8988T (cell line): ENCODE measurements at places on chromosomes 5 and 9.

DNA sequence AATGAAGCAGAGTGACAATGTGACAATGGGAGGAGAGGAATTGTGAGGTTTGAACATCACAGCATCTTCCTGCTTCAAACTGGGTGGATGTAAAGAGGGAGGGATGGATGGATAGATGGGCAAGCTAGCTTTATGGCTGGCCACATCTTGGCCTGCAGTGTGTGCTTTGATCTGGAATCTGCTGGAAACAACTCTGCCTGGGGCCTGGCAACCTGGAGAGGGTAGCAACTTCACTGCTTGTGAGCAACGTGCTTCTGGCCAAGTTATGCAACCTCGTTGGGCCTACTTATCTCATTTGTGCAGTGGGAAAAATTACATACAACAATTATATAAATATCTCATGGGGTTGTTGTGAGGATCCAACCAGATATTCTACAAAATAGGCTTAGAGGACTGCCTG, 5.3 kb downstream of the IL9 start:
- DNase-seq: no peak

GRCh38 chr9:13002740-13003139, 227.9 kb downstream of the LURAP1L start:
- no peak for DNase-seq

GRCh38 chr5:90917928-90918668, 359.5 kb downstream of the ADGRV1 start:
- DNase-seq: no peak

- no peak for DNase-seq
Observed at GRCh38 chr5:933251-933861, 40.7 kb downstream of the TRIP13 start.

DNA sequence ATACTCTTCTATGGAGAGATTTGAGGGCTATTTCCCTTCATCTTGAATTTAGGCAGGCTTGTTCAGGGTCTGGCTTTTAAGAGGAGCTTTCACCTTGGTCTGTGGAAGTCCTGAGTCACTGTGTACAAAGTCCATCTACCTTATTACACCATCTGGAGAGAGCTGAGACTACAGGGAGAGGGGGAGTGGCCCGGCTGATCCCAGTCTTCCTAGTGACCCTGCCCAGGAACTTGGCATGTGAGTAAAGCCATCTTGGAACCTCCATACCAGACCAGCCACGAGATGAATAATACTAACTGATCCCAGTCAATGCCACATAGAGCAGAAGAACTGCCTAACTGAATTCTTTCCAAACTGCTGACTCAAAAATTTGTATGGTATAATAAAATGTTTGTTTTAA, 8.4 kb upstream of the IL6ST start:
- DNase-seq: no peak

DNA sequence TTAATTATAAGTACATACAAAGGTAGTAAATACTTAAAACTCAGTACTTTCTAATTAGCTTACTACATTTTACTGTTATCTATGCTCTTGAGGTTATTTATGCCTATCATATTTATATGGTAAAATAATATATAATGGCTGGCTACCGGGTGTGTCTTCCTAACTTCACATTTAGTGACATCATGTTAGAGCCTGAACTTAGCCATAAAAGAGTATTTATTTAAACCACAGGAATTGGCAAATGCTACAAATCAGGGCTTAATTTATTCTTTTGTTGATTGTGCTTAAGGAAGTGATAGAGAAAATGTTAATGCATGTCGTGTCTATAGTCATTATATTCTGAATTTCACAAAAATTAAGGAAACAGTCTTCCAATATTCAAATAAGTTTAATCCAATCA, 73.1 kb downstream of the NDUFAF2 start:
- DNase-seq: no peak

DNA sequence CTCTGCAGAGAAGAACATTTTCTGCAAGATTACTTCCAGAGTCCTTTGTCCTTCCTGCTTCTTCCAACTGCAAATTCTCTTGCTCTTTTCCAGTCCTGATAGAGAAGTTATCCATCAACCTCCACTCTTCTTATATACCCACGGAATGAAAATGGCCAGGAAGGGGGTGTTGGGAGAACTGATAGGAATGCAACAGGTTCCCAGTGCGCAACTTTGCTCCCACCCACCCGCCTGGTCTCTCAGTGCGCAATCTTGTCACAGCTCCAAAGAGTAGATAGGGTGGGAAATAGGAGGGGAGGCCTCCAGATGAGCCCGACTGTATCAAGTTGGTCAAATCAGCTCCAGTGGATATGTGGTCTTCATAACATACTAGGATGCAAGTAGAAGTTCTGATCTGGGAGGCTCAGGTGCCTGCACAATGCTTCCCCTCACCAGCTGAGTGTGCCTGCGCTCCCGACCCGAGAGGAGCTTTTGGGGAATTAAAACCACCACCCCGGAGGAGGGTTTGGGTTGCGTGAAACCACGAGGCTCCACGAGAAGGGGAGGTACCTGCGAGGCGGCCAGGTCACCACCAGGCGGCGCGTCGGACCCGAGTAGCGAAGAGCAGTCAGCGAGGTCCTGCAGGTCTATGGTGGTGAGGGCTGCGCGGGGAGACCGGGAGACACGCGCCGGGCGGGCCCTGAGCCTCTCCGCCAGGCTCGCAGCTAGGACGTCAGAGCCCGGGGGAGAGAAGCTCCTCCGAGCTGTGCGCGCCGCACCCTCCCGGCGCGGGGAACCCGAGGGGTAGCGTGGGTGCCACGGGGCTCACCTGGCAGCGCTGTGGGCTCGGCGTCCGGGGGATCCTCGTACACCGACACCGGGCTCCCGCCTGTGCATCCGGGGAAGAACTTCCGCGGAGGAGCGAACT, 835 bp downstream of the MCIDAS start:
- DNase-seq: peak; percentile 97

DNA sequence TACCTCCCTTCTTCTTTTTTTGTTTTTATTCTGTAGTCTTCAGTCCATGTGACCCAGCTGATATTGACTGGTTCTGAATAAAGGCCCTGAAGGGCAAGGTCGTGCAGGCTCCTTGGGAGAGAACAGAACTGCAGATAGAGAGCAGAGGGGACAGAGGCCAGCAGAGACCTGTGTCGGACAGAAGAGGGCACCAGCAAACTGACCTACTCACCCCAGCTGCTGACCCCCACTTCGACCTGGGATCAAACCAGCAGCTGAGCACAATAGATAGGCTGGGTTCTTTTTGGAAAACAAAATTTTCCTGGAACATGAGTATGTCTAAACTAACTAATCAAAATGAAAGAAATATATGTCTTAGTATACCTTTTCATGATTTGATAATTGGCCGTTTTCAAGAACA, 695.1 kb downstream of the NR2F1-AS1 start:
- no peak for DNase-seq

- peak; percentile 27 for DNase-seq
Observed at GRCh38 chr9:504921-505740, 290.5 kb downstream of the DOCK8 start.

DNA sequence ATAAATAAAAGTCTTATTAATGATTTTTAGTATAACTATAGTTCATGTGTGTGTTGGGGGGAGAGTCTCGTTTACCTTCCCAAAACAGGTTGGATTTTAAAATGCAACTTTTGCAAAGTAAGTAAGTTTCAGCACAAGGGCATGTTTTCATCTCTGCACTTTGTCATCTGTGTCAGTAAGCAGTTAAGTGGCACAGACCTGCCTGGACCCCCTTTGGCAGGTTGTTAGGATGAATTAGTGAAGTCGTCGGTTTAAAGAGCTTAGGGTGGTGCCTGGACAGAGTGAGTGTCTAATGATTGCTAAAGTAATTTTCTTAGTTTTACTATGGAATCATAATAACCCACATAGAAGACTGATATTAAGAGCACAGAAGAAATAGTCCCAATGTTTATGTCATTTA, 74.9 kb downstream of the TRIO start:
- no peak for DNase-seq

DNA sequence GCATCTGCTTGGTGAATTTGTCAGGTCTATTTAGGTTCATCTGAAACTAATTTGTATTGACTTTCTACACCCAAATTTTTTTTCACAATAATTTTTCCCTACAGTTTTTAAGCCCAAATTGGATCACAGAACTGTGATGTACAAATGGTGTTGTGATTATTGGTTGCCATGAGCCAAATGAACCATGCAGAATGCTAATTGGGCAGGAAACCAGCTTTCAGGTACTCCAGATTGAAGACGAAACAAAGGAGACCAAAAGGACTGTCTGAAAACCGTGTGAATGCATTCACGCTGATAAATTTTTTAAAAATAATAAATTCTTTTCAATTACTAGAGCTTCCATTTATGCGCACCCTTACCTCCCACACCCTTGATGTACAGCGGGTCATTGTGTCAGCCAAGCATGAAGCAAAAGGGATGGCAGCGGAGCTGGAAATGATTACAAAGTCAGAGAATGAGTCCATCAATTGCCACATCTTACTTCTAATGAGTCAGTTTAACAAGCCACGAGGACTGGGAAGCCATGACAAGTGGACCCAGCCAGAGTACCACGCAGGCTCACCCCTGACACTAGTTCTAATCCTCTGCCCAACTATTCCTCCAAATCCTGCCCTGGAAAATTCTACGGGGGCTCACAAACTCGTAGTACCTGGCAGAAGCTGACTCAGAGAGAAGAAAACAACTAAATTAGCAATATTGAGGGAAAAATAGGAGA, 66.5 kb downstream of the SEMA6A start:
- DNase-seq: no peak

DNA sequence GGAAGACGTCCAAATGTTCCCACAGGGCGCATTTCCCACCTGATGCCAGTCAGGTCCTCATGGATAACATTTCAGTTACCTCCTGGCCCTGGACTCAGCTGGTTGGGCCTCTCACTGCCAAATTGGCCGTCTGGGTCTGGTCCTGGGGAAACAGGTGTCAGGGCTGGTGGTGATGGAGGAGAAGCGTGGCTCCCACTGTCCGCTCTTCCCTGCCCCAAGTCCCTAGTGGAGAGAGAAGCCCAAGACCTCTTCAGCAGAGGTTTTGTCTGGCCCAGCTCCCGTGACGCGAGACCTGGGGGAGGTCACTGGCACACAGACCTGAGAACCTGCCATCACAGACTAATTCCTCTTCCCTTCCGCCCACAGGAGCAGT, 27.8 kb upstream of the PRDM12 start:
- no peak for DNase-seq

DNA sequence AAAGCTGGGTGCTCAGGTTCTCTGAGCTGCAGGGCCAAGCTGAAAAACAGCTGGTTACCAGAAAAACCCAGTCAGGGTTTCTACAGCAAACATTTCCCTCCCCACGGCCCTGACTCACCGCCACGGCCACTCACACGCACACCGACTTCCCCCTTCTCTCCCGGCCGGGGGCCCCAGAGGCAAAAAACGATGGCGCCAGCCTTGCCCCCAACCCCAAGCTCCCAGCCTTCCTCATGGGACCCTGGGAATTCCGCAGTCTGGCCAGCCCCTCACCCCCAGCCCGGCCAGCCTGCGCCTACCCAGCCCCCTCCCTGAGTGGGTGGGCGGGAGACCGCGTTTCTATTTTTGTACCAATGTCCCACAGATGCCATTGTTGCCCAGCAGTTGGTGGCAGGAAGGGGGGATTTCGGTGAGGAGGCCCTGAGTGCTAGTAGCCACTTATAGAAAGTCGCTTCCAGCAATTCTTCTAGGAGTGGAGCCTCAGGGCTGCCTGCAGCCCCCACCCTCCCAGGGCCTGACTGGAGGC, 18.4 kb downstream of the ENG start:
- no peak for DNase-seq

DNA sequence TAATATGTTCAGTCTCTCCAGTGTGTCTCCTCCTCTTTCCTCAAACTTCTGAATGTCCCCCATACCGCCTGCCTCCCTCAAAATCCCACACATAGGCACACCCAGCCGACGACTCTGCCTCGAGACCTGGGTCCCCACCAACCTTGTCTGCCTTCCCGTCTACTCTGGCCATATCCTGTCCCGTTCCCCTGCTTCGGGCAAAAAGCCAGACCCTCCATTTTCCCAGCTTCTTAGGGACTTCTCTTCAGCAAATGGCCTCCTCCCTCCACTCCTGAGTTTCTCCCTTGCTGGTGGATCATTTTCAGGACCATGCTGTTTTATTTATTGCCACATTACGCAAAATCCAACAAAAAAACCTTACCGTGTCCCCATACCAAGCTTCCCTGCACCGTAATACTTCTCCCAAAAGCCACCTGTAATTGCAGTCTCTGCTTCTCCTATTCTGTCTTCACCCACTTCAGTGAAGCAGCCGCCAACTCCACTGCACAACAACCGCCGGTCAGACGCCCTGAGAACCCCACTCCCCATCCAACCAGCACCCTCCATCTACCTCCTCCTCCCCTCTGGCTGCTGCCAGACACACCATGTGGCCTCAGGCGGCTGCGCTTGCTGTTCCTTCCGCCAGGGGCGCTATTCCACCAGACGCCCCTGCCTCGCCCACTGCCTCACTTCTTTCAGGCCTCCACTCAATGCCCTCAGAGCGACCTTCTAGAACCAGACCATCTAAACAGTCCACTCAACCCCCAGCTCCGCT, 117.0 kb downstream of the TRPM6 start:
- peak; percentile 55 for DNase-seq

DNA sequence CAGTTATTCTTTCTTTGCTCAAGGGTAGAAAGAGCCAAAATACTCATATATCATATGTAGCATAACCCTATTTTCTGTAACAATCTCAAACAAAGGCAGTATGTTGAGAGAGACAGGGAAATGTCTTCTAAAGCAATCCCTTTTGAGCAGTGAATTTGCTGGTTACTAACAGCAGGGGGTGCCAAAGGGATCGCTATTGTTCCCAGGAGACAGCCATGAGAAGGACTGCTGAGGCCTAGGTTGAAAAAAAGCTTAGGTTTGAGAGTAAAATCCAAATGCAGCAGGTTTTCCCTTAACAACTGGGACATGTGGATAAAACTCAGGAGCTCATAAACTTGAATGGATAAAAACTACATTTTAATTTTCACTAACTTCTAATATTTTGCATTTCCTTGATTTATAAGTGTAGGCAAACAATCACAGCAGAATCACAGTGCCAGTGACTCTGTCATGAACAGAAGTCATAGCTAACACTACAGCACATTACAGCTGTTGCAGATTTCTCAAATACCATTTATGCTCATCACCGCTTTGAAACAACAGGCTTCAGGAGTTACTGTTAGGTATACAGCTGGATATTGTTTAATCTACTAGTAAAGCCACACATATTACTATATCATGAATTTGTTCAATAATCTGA, 148.4 kb downstream of the MAPKAP1 start:
- DNase-seq: peak; percentile 58

GRCh38 chr9:137697832-137698231, 79.0 kb downstream of the EHMT1 start:
- no peak for DNase-seq

- DNase-seq: no peak
Observed at GRCh38 chr9:72772661-72773060, 180.2 kb downstream of the ALDH1A1 start.
